ENCODE measurements at places on chromosomes 7 and 10. TPM values are rescaled to one million over a fixed set of nuclear protein-coding genes. Genes with fewer than 3 reads are reported as not detected.

The ERLIN1 gene
- 47.3 TPM for polyA plus RNA-seq

The AP4M1 gene
- polyA plus RNA-seq = 35.4 TPM

The CARD11 gene
- 1.1 TPM for polyA plus RNA-seq

The PNLIPRP1 gene
- not detected for polyA plus RNA-seq

The RNF133 gene
- 0.19 TPM for polyA plus RNA-seq

The ZNF467 gene
- polyA plus RNA-seq = 36.2 TPM

The CRYGN gene
- polyA plus RNA-seq = 1.9 TPM

The ZMIZ2 gene
- 119 TPM for polyA plus RNA-seq

The CCL26 gene
- polyA plus RNA-seq = not detected

The MKI67 gene
- 66.1 TPM for polyA plus RNA-seq

The MALSU1 gene
- polyA plus RNA-seq = 61.9 TPM

The ABCC2 gene
- 9.1 TPM for polyA plus RNA-seq

The VAX1 gene
- not detected for polyA plus RNA-seq

The EBLN1 gene
- polyA plus RNA-seq = not detected

The TMEM270 gene
- polyA plus RNA-seq = not detected

The WNT8B gene
- 0.69 TPM for polyA plus RNA-seq
